ENCODE measurements at places on chromosomes 3 and 15.

DNA sequence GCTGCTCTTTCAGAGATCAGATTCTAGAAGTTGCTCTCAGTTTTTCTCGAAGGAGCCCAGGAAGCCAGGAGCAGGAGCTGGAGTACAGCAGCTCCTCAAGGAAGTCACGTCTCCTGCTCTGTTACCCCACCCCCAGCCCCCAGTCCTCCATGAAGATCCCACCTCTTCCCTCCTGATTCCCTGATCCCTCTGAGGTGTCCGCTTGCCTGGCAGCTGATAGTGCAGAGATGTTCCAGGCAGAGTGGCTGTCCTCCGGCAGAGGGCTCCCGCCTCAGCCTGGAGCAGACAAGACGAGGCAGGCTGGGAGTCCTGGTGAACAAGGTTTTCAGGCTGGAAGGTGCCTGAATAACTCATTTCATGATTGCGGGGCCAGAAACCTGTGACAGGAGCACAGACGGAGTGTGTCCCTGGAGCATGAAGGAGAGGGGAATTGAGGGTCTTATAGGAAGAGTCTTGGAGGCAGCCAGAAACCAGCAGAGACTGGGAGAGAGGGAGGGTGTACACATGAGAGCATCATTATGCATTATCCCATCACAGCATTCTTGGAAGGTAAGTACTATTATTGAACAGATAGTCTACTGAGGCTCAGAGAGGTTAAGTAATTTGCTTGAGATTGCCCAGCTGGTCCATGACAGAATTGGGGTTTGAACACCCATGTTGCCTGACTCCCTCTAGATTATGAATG lies 1.2 kb downstream of the HRH1 start:
- no peak for DNase-seq

DNA sequence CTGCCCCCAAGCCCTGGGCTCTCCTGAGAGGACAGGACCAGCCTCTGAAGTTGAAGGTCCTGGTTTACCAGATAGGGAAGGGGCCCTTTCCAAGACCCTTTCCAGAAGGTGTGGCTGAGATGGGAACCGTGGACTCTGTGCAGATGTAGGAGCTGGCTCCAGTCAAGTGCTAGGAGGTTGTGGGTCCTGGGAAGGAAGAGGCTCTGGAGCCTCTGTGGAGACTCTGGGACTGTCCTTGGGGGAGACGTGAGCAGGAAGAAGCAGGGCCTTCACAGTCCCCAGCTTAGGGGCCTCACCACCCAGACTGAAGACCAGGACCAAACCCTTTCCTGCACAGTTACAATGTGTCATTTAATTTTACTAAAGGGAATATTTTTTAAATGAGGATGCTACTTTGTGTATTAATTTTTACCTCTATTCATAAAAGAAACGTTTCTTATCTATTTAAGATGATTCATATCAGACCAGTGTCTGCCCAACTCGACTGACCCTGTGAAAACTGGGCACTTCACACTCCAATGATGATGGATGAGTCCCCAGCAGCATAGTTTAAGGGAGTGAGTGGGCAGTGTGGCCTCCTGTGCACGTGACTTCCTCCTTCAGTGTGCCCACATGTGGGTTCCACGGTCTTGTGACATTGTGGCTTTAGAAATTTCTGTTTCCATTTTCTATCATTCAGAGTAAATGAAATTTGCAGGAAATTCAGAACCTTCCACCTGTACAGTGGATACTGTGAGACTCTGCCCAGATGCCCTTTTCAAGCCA lies 10.9 kb downstream of the CCR5AS start:
- DNase-seq, result no peak

DNA sequence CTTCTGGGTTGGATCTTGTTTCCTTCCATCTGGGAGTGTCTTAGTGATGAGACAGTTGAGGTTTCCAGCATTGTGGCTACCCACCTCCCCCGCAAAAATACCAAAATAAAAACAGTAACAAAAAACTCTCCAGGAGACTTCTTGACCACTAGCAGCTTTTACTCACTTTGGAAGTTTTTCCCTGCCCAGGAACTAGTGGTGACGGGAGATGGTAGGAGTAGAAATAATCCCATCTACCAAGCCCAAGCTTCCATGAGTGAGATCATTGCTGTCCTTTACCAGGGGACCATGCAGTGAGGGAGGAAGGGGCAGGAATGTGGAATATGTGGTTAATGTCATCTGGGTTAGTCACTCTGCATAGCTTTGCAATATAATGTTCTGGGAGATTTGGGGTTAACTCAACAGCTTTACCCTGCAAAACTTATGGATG lies 187.7 kb downstream of the ITPR1 start:
- DNase-seq, result no peak

- DNase-seq, result no peak
These were observed 37.8 kb downstream of the CHD2 start for GRCh38 chr15:92937901-92938300.

DNA sequence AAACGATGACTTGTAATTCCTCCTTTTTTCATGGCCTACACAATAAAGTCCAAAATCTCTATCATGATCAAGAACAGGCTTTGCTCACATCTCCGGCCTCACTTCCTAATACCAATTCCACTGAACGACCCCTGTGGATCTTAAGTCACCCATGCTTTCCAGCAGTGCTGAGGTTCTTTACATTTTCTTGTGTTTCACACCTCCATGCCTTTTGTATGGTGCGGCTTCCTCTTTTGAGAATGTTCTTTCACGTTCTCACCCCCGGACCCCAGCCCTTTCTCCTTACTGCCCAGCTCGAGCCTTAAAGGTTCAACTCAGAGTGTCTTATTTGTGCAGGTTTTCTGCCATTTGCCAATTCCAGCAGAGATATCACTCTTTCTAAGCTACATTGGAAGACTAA lies 70.1 kb downstream of the CSNK1G1 start:
- no peak for DNase-seq

GRCh38 chr3:101212730-101213129 lies 107.6 kb downstream of the IMPG2 start:
- no peak for DNase-seq

DNA sequence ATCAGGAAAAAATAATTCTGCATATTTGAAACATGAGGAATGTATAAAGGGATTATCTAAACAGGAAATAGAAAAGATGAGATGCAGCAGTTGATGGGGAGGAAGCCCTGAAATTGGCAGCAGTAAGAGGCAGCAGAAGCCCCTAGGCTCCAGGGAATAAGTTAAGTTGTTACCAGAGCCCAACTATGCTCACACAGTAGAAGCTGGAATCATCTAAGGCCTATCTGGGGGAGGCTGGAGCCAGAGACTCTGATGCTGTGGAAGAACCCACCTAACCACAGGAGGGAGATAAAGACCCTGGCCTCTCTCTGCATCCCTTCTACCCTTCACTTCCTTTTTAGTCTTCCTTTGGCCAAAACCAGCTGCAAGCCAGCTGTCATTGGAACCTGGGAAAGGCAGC lies 519.7 kb downstream of the DIPK2A start:
- peak; percentile 91 for DNase-seq

GRCh38 chr3:9695345-9695744 lies 8.3 kb upstream of the CPNE9 start:
- no peak for DNase-seq

- DNase-seq, result no peak
These were observed 489.9 kb downstream of the SOX2 start for GRCh38 chr3:182201456-182202168.

GRCh38 chr3:117407317-117407716 lies 697.7 kb downstream of the TUSC7 start:
- no peak for DNase-seq

GRCh38 chr3:20564966-20565365 lies 379.0 kb upstream of the SGO1 start:
- DNase-seq, result no peak

DNA sequence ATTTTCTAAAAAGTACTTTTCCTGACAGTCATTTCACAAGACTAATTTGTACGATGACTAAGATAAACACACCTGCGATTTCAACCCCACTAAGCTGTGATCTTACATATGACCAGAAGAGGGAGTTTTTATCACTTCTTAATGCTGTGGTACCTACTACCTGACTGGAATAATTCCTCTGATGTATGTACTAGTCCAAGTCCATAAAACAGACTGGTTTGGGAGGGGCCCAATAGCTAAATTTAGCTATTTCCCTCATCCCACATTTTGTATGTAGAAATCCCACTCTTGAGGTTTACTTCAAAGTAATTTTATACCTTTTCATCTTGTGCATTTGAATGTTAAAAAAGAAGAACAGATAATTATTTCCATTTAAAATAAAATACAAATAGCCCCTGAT lies 49.7 kb upstream of the SCAANT1 start:
- no peak for DNase-seq

GRCh38 chr3:72143966-72144717 lies 359.2 kb upstream of the PROK2 start:
- no peak for DNase-seq

DNA sequence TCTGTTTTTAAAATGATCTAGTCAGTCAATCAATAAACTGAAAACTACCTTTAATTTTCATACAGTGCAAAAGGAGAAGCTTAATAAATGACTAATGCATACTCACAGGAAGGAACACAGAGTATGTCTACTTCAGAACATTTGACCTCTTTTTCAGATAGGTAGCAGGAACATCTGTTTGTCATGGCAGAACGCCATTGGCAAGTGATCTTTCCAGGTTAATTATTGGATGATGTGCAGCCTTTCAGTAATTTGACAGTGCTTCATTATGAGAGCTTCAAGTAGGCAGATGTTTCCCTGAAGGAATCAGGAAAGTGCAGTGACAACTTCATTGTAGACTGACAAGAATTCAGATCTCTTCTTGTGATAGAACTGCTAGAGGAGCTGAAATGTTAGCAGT lies 325.0 kb downstream of the OTOL1 start:
- no peak for DNase-seq

DNA sequence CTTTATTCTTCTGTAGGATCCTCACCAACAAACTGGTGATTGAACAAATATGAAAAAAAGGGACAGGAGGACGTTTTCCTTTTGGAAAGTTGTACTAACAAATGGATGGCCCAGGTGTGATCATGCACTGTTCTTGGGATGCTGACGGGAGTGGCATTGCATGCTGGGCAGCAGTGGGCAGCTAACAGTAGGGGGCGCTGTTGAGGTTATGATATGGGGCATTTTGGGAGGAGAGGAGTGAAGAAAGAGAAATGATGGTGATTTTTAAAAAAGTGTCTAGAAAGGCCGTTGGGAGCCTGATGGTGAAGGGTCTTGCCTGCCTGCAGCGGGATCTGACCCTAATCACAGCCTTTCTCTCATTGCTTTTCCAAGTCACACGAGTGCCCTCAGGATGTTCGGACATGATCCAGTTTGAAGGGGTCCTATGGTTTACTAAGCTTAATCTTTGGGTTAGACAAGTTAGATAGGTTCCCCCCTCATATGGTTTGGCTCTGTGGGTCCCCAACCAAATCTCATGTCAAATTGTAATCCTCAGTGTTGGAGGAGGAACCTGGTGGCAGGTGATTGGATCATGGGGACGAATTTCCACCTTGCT lies 46.2 kb upstream of the PRTG start:
- no peak for DNase-seq

- no peak for DNase-seq
These were observed 16.4 kb downstream of the SLCO2A1 start for GRCh38 chr3:134013280-134013679.

GRCh38 chr3:183534249-183534648 lies 21.3 kb downstream of the KLHL6 start:
- DNase-seq, result no peak

DNA sequence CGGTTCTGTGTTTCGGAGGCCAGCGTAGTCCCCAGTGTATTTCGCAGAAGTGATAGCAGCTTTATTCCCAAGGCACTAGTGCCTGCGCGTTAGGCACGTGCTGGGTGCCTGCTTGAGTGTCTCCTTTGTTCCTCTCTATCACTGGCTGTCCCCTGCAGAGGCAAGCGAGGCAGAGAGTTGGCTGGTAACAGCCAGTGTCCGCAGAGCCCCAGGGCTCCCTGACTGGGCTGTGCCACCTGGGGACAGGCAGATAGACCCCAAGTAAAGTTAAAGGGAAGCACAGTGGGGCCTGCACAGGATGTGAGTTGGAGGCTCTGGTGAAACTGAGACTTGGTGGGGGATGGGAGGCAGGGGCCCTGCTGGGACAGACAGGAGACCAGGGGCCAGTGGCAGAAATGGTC lies 50.7 kb downstream of the APBA2 start:
- DNase-seq, result no peak

GRCh38 chr3:123026565-123027291 lies 835 bp downstream of the SEMA5B start:
- DNase-seq, result no peak

DNA sequence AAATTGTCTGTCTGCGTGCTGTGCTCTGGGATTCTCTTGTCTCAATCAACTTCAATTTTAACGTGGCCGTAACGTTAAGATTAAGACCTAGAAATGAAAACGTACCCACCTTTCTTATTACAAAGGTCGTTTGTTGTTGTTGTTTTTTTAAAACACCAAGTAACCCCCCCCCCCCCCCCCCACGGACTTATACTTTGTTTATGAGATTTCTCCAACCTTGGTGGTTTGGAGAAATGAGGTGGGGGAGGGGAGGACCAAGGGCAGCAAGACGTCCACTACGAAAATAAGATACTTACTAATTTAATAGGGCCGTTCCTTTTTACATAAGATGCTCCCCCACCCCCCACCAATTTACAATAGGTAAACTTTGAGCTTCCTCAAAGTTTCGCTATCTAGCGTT lies 244.4 kb upstream of the TOPAZ1 start:
- DNase-seq, result no peak

DNA sequence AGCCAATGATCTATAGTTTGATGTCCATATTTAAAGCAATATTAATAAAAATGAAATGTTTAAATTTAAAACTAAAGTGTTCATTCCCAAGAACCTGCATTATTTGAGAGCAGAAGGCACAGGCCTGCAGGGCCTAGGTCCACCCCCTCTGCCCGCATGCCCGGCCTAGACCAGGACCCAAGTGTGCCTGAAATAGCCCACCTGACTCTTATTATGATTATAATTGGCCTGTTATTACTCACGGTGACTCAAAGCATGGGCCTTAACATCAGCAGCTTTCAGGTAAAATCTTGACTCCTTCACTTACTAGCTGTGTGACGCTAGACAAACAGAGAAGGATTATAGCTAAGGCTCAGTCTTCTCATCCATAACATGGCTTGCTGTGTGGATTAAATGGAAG lies 128.8 kb downstream of the PLCL2 start:
- DNase-seq, result no peak

GRCh38 chr3:29384640-29385039 lies 103.8 kb downstream of the RBMS3 start:
- no peak for DNase-seq

- no peak for DNase-seq
These were observed 16.2 kb upstream of the NANOGP8 start for GRCh38 chr15:35101335-35101734.

- DNase-seq, result no peak
These were observed 2.6 kb upstream of the BCL2A1 start for GRCh38 chr15:79973456-79974195.

All from SK-N-MC (cell line).